Activated CD8-positive, alpha-beta memory T cell treated with anti-CD3 and anti-CD28 coated beads for 1 hour (primary cell): ENCODE measurements at places on chromosomes 3 and 15.

DNA sequence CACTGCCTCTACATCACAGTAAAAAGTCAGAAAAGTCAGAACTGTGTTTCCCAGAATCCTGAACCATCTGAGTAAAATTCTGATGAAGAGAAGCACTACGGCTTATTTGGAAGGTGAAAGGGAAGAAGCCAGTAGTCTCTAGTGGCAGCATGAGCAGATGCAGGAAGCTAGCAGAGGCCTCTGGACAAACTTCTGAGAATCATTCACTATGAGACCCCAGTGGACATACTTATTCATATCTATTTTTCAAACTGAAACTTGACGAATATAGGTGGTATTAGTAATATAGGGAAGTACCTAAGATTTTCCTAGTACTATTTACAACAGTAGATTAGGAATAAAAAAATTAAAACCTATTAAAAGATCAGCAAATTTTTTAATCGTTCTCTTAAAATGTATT is 272.8 kb upstream of the TTC14 start:
- no peak for DNase-seq

- no peak for DNase-seq
These were observed 1.4 kb downstream of the GLCE start for GRCh38 chr15:69161878-69162213.

DNA sequence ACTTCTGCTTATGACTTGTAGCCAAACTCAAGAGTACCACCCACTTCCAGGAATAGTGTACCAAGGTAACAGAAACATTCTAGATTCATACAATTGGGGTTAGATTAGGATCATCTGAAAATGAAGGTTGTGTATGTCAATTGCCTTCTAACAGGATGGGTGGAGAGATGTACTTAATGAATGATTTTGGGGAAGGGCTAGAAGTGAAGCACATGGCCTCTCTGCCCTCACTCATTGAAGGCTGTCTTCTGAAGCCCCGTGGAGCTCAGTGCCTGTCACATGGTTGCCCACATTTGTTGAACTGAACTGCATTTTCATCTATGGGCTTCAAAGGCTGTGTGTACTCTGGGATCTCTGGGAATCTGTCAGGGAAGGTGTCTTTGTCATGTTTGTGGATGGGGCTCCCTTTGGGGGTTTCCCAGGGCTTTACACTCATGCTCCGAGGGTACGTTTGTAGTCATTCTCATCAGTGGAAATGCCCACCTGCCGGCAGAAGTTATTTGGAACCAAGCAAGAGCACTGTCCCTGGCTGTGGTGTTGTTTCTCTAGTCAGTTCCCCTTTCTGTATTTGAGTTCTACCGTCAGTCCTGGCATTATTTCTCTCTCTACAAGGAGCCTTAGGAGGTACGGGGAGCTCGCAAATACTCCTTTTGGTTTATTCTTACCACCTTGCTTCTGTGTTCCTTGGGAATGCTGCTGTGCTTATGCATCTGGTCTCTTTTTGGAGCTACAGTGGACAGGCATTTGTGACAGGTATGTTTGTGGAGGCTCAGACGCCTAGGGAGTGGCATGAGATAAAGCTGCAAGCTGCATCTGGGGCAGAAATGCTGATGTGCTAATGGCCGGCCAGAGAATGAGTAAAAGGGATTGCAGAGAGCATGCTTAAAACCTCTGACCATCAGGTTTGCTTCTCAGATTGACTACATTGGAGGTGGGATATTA is 22.4 kb downstream of the CD86 start:
- no peak for DNase-seq

GRCh38 chr15:91329914-91330313 is 229.9 kb downstream of the SV2B start:
- DNase-seq: no peak

GRCh38 chr3:35777563-35778554 is 138.5 kb downstream of the ARPP21 start:
- DNase-seq: no peak

- DNase-seq: no peak
These were observed 12.8 kb downstream of the UBR1 start for GRCh38 chr15:43093026-43093425.

DNA sequence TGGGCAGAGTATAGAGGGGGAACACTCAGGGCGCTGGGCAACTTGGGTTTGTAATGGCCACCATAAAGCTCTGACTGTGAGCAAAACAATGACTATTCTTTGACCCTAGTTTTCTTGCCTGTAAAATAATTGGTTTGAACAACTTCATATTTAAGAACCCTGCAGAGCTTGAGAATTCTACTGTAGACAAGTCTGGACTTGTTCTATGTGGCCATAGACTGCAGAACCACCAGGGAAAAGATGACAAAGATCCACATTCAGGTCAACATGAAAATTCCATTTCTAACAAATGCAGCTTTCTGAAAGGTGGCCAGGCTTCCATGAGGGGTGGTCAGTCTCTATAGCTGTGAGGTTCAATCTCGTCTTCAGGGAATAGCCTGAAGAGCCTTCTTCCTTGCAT is 239.4 kb upstream of the LRRN1 start:
- no peak for DNase-seq

DNA sequence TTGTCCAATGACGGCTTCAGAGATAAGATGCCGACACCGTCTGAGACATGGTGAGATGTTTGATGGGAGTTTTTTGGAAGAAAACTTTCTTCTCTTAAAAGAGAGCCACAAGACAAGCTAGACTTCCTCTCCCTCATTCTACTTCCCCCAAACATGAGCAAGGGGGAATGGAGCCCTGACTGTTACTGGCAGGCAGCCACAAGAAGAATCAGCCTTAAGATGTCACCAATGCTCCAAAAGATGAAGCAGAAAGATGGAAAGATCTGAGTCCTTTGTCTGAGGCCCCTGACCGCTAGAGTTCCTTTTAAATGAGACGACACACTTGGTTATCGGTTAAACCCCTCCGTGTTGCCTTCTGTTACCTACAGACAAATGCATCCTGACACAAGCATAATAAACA is 108.7 kb downstream of the ST8SIA2 start:
- no peak for DNase-seq

DNA sequence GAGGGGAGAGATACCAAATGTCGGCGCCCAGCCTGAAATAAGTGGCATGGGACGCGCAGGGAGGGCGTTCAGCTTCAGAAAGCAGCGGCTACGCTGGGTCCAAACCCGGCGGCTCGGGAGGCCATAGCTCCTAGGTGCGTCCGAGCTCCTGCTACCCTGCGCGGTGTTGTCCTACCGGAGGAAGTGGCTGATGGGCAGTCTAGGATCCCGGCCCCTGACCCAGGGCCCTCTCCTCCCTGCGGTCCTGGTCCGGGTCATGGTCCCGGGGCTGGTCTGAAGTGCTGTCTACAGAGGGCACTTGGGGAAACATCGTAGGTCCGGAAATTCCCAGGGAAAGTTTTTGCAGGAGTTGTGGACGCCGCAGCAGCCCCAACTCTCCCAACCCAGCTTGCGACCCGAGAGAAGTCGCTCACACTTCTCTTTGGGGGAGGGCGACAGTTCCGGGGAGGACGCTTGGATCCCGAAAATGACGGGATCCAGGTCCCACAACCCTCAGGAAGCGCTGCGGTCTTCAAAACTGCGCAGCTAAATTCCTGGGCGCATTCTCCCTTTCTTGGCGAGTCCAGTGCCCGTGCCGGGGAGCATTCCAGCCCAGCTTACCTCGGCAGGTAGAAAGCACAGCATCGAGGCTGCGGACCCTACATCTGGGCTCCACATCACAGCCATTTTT is 9.1 kb upstream of the FOXB1 start:
- no peak for DNase-seq
